ENCODE measurements at places on chromosomes 11 and 22.

DNA sequence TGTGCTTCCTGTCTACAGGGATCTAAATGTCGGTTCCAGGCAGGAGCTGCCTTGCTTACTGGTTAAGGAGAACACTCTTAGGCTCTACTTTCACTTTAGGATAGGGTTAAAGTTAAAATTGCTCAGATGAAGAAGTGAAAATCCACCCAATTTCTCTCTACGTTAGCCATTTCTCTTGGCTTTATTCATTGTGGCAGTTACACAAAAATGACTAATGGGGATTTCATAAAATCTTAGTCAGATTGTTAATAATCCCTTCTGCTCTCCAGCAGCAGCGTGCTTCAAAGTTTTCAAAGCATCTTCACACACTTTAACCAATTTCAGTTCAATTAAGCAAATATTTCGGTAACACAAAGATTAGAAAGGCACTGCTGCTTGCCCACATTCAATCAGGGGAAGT lies 58.4 kb upstream of the RCN1 start:
- DNase-seq: no peak

GRCh38 chr22:36536717-36537116 lies 7.8 kb upstream of the EIF3D start:
- no peak for DNase-seq

GRCh38 chr22:32073823-32074380 lies 30.8 kb downstream of the SLC5A1 start:
- DNase-seq: no peak

- DNase-seq: no peak
These were observed 63.7 kb upstream of the NNMT start for GRCh38 chr11:114232400-114233059.

Data from GOT3 (cell line).